ENCODE measurements at places on chromosomes 7 and 10. TPM values are rescaled to one million over a fixed set of nuclear protein-coding genes. Genes with fewer than 3 reads are reported as not detected.

- DNase-seq = no peak
These were observed 376.1 kb upstream of the CHRM2 start for GRCh38 chr7:136492366-136492765.

GRCh38 chr7:97305589-97305988 lies 188.1 kb downstream of the SDHAF3 start:
- no peak for DNase-seq

- DNase-seq = no peak
These were observed 83.9 kb upstream of the UNC5B start for GRCh38 chr10:71128311-71128980.

DNA sequence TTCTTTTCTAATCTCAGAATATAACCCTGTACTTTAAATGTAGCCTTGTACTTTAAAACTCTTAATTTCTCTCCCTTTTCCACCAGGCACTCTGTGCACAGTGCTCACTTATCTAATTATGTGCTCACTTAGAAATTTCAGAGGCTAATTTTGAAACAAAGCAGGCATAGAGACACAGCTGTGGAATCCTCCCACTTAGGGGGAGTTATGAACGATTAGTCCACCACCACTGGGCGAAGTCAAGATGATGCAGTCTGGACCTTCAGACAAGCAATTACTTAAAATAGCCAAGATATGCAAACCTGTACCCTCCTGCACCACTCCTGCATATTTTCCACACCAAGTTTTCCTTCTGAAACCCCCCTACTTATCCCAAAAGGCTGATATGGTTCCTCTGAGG lies 143.0 kb downstream of the STK31 start:
- no peak for DNase-seq

- DNase-seq = no peak
These were observed 11.7 kb downstream of the CASP2 start for GRCh38 chr7:143299840-143300239.

DNA sequence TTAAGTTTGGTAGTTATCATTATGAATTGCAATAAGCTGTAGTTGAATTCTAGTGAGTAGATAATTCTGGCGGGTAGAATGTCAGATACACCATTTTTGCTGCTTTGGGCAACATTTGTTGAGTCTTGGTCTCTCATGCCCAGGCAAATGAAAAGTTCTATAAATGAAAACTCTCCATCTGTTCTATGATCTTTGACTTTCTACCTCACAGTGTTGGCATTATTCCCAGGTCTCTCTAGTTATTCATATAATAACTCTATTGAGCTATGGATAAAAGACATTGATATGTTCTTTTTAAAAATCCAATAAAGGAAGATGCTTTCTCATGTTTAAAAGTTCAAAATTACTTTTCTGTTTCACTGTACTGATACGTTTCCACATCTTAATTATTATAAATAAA lies 415.3 kb upstream of the SEMA3D start:
- DNase-seq = no peak

- DNase-seq = peak; percentile 78
These were observed 280.2 kb upstream of the PITRM1 start for GRCh38 chr10:3452683-3453361.

- DNase-seq = no peak
These were observed 429.3 kb downstream of the CALN1 start for GRCh38 chr7:71982851-71983250.

GRCh38 chr7:151342102-151342646 lies 562 bp downstream of the NUB1 start:
- DNase-seq = no peak

DNA sequence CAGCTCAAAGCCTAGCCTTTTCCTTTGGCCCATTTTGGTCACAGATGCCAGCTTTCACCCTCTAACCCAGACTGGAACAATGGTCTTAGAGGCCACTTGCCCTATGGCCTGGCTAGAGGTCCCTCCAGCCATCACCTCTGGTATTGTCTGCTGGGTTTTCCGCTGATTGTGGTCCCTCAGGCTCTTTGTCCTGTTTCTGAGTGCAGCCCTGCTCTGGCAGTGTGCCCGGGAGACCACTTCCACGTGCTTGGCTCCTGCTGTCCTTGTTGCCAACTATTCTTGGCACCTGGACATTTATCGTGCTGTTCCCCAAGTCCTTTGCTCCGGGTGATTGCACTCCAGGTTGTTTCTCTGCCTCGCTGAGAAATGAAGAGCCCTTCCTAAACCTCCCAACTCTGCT lies 53.3 kb upstream of the FAM180A start:
- DNase-seq = no peak

DNA sequence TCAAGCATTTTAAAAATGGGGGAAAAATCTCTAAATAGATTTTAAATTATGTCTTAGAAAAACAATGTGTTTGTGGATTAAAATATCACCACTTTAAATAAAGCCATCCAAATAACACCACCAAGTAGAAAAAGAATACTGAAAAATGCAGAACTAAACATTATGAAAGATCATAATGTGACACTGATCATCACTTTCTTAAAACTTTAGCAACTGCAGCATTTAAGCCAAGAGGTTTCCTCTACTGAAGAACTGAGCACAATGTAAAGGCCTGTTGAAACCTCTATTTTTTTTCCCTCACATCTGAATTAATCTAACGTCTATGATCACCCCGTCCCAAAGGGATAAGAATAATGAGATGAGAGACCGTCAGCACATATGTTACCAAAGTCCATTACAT lies 18.6 kb downstream of the MINDY3 start:
- DNase-seq = no peak

DNA sequence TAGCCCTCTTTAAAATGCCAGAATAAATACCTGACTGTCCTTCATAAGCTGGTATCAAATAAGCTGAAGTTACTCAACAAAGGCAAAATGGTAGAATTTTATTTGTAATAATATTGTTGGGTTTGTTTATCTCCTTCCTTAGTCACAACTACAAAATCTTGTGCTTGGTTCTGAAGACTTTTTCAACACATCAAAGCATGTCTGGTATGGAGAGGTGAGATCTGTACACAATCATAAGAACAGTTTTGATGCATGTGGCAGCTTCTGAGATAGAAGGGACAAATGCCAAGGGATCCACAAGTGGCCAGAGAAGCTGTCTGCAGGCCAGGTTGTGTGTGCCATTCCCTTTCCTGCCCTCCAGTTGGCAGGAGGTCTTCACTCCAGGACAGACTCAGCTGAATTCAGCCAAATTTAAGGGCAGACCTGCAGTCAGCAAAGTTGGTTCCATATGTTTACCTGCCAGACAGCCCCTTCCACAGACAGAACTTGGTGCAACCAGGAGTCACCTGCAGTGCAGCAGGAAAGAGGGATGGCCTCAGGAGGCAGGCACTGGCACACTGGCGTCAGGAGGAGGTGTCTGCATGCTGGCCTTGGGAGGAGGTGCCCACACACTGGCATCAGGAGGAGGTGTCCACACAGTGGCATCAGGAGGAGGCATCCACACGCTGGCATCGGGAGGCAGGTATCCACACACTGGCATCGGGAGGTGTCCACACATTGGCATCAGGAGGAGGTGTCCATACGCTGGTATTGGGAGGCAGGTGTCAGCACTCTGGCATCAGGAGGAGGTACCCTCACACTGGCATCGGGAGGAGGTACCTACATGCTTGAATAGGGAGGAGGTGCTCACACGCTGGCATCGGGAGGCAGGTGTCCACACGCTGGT lies 93.1 kb upstream of the IKZF1 start:
- no peak for DNase-seq

- no peak for DNase-seq
These were observed 86.8 kb downstream of the GPR158 start for GRCh38 chr10:25261558-25261957.

The PRF1 gene
- polyA plus RNA-seq = not detected

The PDGFA gene
- polyA plus RNA-seq = 17.4 TPM

The BTRC gene
- 9.1 TPM for polyA plus RNA-seq
